Motor neuron (in vitro differentiated cells): ENCODE measurements at places on chromosomes 12 and 14.

DNA sequence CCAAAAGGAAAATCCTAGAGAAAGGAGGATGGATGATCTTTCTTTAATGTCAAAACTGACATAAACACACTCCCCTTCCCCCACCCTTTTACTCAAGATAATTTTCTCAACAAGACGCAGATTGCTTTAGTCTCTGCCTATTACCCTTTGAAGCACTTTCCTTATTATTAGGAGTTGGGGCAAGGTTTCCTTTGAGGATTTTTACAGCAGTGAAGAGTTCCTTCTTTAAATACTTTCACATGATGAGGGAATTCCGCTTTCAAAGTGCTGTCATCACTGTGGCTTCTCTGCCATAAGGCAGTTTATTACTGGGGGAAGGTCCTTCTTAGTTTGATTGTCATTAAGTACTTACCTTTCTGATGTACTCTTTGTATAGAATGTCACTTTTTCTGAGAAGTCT is 172.1 kb downstream of the MSRB3 start:
- no peak for ATAC-seq

DNA sequence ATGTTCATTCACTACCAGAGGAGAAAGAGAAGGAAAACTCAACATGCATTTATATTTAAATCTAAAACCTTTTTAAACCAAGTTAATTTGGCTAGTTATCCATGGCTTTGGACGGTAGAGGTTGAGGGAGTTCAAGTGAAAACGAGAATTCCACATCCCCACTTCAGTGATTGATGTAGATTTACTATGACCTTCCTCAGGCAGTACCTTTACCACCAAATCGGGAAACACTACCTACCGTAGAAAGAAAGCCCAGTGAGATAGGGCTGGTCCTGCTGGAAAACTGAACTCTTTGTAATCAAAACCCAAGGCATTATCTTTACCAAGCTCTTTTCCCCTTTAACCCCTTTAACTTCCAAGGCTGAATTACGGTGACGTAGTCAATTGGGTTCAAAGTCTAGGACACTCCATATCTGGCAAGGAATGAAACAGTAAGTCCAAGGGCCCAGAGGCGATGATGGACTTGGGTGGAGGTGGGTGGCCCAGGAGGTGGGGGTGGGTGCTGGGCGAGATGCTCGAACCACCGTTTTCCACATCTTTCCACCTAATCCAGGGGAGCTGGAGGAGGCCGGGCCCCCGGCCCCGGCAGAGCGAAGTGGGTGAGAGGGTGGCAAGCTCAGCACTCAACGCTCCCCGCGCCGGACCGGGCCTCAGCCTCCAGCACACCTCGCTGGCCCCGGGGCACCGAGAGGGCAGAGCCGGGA is 618 bp downstream of the SEC23A start:
- ATAC-seq = peak; percentile 0

DNA sequence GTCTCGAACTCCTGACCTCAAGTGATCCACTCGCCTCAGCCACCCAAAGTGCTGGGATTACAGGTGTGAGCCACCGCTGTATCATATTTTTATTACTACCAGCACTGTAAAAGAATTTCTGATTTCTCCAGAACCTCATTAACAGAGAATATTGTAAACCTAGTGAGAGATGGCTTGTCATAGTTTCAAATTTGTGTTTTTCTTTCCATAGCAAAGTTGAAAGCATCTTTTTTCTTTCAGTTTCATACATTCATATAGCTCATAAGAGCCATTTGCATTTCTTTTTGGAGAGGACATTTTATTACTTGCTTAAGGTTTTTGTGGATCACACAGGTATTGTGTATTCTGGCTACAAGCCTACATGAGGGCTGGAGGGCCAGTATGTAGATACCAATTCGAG is 58.0 kb downstream of the MIS18BP1 start:
- no peak for ATAC-seq

DNA sequence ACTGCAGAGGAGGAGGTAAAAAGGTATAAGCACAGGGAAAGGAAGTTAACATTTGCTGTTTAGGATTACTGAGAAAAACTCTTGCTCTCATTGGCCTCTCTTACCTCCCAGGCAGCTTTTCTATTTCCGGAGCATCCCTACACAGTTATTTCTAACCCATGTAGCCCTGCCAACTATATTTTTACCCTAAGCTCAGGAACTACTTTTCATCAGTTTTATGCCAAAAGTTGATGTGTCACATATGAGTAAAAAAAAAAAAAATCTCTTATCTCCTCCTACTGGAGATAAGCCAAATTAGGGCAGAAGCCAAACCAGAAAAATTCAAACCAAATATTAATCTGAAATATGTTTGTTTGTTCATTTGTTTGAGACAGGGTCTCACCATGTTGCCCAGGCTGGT is 34.4 kb upstream of the PSMA6 start:
- no peak for ATAC-seq

DNA sequence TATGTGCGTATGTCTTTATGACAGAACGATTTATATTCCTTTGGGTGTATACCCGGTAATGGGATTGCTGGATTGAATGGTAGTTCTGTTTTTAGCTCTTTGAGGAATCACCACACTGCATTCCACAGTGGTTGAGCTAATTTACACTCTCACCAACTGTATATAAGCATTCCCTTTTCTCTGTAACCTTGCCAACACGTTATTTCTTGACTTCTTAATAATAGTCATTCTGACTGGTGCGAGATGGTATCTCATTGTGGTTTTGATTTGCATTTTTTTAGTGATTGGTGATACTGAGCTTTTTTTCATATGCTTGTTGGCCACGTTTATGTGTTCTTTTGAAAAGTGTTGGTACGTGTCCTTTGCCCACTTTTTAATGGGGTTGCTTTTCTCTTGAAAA is 49.7 kb downstream of the FRS2 start:
- no peak for ATAC-seq

DNA sequence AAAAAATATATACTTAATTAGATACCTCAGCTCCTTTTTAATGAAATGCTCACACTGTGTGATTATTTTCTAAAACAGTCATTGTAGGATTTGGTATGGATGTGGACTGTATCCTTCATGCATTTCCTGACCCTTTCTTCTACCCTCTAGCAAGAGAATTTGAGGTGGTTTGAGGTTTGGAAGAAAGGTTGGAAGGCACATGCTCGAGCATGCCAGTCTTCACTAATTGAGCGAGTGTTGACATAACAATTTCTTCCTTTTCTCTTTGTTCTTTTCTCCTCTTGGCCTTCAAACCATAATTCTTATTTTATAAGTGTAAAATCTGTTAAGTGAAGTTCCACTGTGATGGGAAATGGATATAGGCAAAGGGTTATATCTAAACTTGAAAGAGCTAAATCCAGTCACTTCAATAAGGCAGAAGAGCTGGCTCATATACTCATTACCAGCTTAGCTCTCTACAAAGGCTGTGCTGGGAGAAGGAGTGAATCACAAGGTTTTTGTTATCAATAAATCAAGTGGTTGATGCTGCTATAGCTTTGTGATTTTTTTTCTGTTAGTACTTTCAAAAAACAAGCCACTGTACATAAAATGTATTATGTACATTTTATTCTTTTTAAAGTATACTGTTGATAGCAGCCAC is 16.2 kb upstream of the PTHLH start:
- ATAC-seq = no peak

GRCh38 chr12:97681612-97682504 is 219.3 kb downstream of the RMST start:
- ATAC-seq = no peak

DNA sequence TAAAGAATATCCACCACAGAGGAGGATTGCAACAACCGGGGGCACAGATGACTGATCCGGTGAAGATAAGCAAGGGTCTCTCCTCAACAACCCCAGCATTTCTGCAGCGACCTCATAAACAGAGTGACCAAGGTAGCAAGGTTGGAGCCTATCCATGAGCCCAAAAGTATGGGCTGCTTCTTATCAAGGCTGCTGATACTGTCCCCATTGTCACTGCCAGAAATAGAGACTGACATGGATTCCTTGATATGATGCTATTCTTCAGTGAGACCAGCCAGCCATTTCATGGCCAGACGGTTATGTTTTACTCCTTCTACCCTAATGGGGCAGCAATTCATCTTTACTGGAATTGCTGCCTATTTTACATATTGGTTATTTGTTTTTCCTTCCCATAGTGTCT is 61.9 kb upstream of the ARHGAP5 start:
- no peak for ATAC-seq

- ATAC-seq = no peak
These were observed 159.7 kb downstream of the PAH start for GRCh38 chr12:102757154-102757881.

DNA sequence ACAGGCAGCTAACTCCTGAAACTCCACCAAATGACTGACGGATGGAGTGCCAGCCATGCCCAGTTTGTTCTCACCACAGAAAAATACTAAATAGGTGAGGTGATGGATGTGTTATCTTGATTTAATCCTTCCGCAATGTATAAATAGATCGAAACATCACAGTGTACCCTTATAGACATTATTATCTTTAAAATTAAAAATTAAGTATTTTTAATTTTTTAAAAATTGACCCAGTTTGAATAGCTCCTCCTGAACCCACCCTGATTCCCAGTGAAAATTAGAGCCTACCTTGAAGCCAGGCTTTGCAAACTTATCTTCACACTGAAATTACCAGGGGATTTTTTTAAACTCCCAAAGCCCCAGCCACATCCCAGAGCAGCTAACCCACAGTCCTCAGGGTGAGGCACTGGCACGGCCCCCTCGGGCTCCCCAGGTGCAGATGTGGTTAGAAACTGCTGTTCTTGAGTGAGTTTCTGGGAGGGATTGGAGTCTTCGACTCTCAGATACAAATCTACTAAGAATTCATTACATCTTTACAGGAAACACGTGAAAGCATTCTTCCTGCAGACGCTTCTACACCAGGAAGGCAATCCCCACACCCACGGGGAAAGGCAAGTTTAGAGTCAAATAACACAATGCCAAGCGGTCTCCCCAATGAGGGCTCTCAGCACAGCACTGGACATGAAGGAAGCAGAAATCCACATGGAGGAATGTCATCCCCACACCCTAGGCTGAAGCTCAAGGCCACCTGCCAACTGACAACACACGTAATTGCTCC is 126.4 kb downstream of the RIMBP2 start:
- ATAC-seq = no peak

DNA sequence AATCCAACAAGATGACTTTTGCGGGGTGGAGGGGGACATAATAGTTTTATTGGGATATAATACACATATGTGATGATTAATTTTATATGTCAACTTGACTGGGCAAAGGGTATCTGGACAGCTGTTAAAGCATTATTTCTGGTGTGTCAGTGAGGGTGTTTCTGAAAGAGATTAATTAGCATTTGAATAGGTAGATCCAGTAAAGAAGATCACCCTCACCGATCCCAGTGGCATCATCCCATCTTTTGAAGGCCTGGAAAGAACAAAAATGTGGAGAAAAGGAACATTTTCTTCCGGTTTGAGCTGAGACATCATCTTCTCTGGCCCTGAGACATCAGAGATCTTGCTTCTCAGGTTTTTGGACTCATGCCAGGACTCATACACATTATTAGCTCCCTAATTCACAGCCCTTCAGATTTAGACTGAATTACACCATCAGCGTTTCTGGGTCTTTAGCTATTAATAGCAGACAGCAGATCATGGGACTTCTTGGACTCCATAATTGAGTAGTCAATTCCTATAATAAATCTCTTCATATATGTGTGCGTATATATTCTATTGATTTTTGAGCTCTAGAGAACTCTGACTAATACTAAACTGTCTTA is 283.6 kb downstream of the PCNX1 start:
- peak; percentile 90 for ATAC-seq

GRCh38 chr14:93533842-93534241 is 103.1 kb downstream of the UNC79 start:
- no peak for ATAC-seq

GRCh38 chr12:106171117-106171750 is 32.5 kb upstream of the NUAK1 start:
- ATAC-seq = no peak

DNA sequence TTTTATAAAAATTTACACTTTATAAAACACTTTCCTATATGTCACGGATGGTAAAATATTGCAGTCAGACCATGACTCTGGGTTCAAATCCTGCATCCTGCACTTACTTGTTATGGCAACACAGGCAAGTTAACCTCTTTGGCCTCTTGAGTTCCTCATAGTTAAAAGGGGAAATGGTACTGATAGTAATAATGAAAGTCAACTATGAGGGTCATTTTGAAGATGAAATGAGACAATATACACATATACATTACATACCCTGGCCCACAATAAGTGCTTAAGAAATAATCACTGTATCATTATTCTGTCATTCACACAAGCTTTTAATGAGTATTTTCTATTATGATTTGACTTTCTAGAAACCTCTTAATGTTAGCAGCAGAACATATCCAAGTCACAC is 64.4 kb downstream of the C12orf42 start:
- no peak for ATAC-seq

- ATAC-seq = no peak
These were observed 75.0 kb upstream of the DYRK2 start for GRCh38 chr12:67573566-67573965.

DNA sequence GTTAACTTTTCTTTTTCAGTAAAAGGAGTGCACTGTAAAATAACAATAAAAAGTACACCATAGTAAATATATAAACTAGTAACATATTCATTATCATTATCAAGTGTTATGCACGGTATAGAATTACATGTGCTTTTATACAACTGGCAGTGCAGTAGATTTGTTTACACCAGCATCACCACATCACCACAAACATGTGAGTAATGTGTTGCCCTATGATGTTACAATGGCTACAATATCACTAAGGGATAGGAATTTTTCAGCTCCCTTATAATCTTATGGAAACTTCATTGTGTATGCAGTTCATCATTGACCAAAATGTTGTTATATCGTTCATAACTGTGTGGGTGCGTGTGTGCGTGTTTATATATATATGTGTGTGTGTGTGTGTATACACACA is 23.5 kb upstream of the NEDD1 start:
- no peak for ATAC-seq

- ATAC-seq = no peak
These were observed 22.8 kb upstream of the MMP17 start for GRCh38 chr12:131805421-131805820.

GRCh38 chr12:2679816-2680675 is 114.7 kb upstream of the FKBP4 start:
- peak; percentile 57 for ATAC-seq

- no peak for ATAC-seq
These were observed 13.3 kb upstream of the MAX start for GRCh38 chr14:65115615-65116014.

- ATAC-seq = no peak
These were observed 78.9 kb downstream of the AEBP2 start for GRCh38 chr12:19518209-19518608.
